T-helper 17 cell (primary cell): ENCODE measurements at places on chromosomes 12 and 14. TPM values are rescaled to one million over a fixed set of nuclear protein-coding genes. Genes with fewer than 3 reads are reported as not detected.

Gene PCK2
- total RNA-seq: 15.5 TPM

Gene NKX2-1
- not detected for total RNA-seq

Gene TAS2R14
- 2.9 TPM for total RNA-seq

Gene OTOGL
- not detected for total RNA-seq

Gene DLGAP5
- total RNA-seq: not detected

Gene MBIP
- 46.4 TPM for total RNA-seq

Gene SPATA7
- 5.7 TPM for total RNA-seq

Gene LMNTD1
- not detected for total RNA-seq

GRCh38 chr12:78194448-78194847 lies 363.8 kb downstream of the NAV3 start:
- H3K27me3 ChIP-seq: no peaks in the 10 kb centered on the region
- H3K36me3 ChIP-seq: no peaks in the 10 kb centered on the region
- H3K4me3 ChIP-seq: no peak overlapping the region
- no peak overlapping the region for H3K27ac ChIP-seq
- no peak for DNase-seq

- DNase-seq: no peak
- H3K36me3 ChIP-seq: no peaks in the 10 kb centered on the region
- no peaks in the 10 kb centered on the region for H3K4me1 ChIP-seq
- no peaks in the 10 kb centered on the region for H3K27me3 ChIP-seq
- H3K27ac ChIP-seq: no peak overlapping the region
Measured at GRCh38 chr12:40788276-40788675, 96.0 kb downstream of the CNTN1 start.

DNA sequence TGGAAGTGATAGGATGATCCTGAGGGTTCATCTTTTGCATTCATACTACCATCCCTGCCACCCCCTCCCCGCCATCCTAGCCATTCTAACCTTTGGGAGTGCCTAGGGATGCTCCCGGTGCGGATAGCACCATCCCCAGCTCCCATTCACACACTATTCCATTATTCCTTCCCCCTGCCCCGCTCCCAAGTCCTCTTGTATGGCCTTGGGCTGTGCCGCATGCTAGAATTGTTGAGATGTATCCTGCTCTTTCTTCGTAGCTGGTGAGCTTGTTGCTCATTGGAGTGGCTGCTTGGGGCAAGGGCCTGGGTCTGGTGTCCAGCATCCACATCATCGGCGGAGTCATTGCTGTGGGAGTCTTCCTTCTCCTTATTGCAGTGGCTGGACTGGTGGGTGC lies 644 bp downstream of the TSPAN31 start:
- H3K4me3 ChIP-seq: peak overlapping the region; percentile 97
- H3K27me3 ChIP-seq: no peaks in the 10 kb centered on the region
- peak overlapping the region; percentile 99 for H3K27ac ChIP-seq
- DNase-seq: no peak
- H3K36me3 ChIP-seq: no peaks in the 10 kb centered on the region
- peaks cover 46% of the 10 kb centered on the region for H3K4me1 ChIP-seq

GRCh38 chr14:106511006-106511799 lies 984.8 kb downstream of the TMEM121 start:
- peak overlapping the region; percentile 94 for H3K27ac ChIP-seq
- no peaks in the 10 kb centered on the region for H3K27me3 ChIP-seq
- DNase-seq: no peak
- peaks cover 3% of the 10 kb centered on the region for H3K36me3 ChIP-seq
- peaks cover 60% of the 10 kb centered on the region for H3K4me1 ChIP-seq

DNA sequence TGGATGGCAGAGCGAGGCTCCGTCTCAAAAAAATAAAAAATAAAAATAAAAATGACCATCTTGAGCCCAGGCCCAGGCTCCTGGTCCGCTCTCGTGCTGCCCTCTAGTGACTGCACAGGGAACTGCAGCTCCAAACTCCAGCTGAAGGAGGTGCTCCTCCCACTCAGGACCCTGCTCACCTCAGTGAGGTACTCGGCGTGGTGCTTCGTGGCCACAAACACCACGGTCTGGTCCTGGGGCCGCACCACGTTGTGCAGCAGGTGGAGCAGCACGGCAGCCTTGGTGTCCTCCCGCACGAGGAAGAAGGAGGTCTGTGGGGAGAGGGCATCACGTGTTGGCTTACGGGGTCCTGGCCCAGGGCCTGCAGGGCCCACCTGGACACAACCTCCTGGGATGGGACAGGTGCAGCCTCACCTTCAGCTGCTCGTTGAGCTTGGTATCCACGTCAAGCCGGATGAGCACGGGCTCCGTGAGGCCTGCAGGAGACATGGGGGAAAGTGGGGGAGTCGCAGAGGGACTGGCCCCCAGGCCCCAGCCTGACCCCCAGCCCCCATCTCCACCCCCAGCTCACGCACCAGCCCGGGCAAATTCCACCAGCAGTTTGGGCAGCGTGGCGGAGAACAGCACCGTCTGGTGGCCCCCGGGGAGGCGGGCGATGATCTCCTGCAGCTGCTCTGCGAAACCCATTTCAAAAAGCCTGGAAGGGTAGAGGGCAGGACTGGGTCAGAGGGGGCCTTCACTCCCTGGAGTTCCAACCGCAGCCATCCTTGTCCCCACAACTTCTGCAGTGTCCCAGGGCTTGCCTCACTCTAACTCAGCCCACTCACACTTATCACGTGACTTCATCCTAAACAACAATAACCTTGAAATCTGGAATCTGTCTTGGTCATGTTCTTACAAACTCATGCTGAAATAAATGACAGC lies 10.6 kb downstream of the DDX54 start:
- H3K36me3 ChIP-seq: peaks cover 9% of the 10 kb centered on the region
- H3K27ac ChIP-seq: no peak overlapping the region
- no peak overlapping the region for H3K4me3 ChIP-seq
- peak; percentile 61 for DNase-seq
- no peaks in the 10 kb centered on the region for H3K27me3 ChIP-seq
- peaks cover 7% of the 10 kb centered on the region for H3K4me1 ChIP-seq

GRCh38 chr12:7712841-7713442 lies 1.7 kb downstream of the DPPA3 start:
- DNase-seq: no peak
- no peaks in the 10 kb centered on the region for H3K36me3 ChIP-seq
- H3K27ac ChIP-seq: no peak overlapping the region
- no peak overlapping the region for H3K4me3 ChIP-seq
- no peaks in the 10 kb centered on the region for H3K4me1 ChIP-seq

DNA sequence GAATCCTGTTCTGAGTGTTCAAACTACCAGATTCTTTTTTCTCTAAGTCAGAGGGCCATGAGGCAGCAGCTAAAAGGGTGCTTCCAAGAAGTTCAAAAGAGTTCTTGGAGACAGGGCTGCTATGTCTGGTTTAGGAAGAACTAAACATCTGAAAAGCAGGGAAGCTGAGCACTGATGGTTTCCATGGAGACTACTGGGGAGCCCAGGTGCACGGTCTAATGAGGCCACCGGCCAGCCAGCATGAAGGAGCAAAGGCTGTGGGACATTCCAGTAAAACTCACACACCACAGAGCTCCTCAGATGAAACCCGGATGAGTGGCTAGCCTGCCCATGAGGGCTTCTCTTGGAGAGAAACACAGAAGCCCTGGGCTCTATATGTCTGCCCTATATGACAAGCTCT lies 97.3 kb downstream of the KCNK10 start:
- no peaks in the 10 kb centered on the region for H3K36me3 ChIP-seq
- H3K27me3 ChIP-seq: peaks cover 35% of the 10 kb centered on the region
- DNase-seq: no peak
- H3K27ac ChIP-seq: no peak overlapping the region
- no peaks in the 10 kb centered on the region for H3K4me1 ChIP-seq

GRCh38 chr12:49264466-49264872 lies 413 bp upstream of the TUBA1C start:
- peaks cover 29% of the 10 kb centered on the region for H3K4me1 ChIP-seq
- peak overlapping the region; percentile 94 for H3K27ac ChIP-seq
- peak overlapping the region; percentile 95 for H3K4me3 ChIP-seq
- no peaks in the 10 kb centered on the region for H3K27me3 ChIP-seq
- DNase-seq: peak; percentile 14

GRCh38 chr12:2834581-2835491 lies at the start of gene NRIP2:
TSS of gene NRIP2 (minus strand) at chr12:2835035. CDS start at chr12:2834983, 52 bp downstream.
- DNase-seq: no peak
- H3K36me3 ChIP-seq: peaks cover 9% of the 10 kb centered on the region
- peaks cover 15% of the 10 kb centered on the region for H3K4me1 ChIP-seq
- peaks cover 6% of the 10 kb centered on the region for H3K27me3 ChIP-seq
- peak within 1 kb of the TSS; percentile 41 for H3K27ac ChIP-seq
- H3K4me3 ChIP-seq: peak within 1 kb of the TSS; percentile 53

GRCh38 chr14:64845878-64846277 lies 33.8 kb downstream of the SPTB start:
- peaks cover 4% of the 10 kb centered on the region for H3K4me1 ChIP-seq
- no peak for DNase-seq
- peaks cover 79% of the 10 kb centered on the region for H3K27me3 ChIP-seq
- H3K27ac ChIP-seq: no peak overlapping the region
- H3K36me3 ChIP-seq: peaks cover 6% of the 10 kb centered on the region

GRCh38 chr14:97920201-97920600 lies 1123.0 kb downstream of the VRK1 start:
- no peaks in the 10 kb centered on the region for H3K27me3 ChIP-seq
- DNase-seq: no peak
- H3K36me3 ChIP-seq: no peaks in the 10 kb centered on the region
- H3K4me1 ChIP-seq: peaks cover 6% of the 10 kb centered on the region
- H3K4me3 ChIP-seq: no peak overlapping the region
- no peak overlapping the region for H3K27ac ChIP-seq

- no peak for DNase-seq
- no peaks in the 10 kb centered on the region for H3K36me3 ChIP-seq
- peaks cover 3% of the 10 kb centered on the region for H3K4me1 ChIP-seq
- no peak overlapping the region for H3K4me3 ChIP-seq
Measured at GRCh38 chr14:50379563-50379962, 17.1 kb downstream of the CDKL1 start.

DNA sequence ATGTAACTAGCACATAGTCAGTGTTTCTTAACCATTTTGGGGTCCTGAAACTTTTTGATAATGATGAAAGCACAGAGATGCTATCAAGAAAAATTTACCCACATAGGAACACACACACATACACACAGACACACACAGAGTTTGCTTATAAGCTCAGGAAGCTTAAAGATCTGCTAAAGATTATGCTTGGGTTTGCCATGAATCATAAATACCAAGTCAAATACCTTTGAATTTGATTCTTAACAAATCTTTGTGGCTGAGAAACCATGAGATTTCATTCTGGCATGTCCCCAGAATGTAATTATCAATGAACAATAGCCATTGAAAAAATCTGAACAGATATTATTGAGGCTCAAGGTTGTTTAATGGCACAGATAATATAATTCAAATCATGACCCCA lies 89.2 kb downstream of the NTS start:
- H3K4me1 ChIP-seq: no peaks in the 10 kb centered on the region
- H3K36me3 ChIP-seq: no peaks in the 10 kb centered on the region
- H3K27me3 ChIP-seq: no peaks in the 10 kb centered on the region

GRCh38 chr12:70251661-70252060 lies 8.4 kb downstream of the CNOT2 start:
- DNase-seq: no peak
- H3K36me3 ChIP-seq: peaks cover 3% of the 10 kb centered on the region
- no peak overlapping the region for H3K4me3 ChIP-seq
- no peaks in the 10 kb centered on the region for H3K27me3 ChIP-seq

GRCh38 chr12:47449797-47450196 lies 256.0 kb downstream of the RPAP3 start:
- H3K27me3 ChIP-seq: no peaks in the 10 kb centered on the region
- no peak overlapping the region for H3K4me3 ChIP-seq
- H3K27ac ChIP-seq: no peak overlapping the region
- H3K4me1 ChIP-seq: no peaks in the 10 kb centered on the region
- no peaks in the 10 kb centered on the region for H3K36me3 ChIP-seq

DNA sequence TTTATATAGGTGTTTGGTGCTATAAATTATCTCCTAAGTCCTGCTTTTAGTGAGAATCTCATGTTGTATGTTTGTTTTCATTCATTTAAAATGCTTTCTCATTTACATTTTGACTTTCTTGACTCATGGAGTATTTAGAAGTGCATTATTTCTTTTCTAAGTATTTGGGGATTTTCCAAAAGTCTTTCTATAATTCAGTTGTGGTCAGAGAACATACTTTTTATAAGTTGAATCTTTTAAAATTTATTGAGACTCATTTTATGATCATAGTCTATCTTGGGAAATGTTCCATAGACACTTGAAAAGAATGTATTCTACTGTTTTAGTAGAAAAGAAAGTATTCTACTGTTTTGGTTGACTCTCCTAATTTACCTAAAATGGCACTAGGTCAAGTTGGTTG lies 168.2 kb downstream of the AKAP6 start:
- H3K4me1 ChIP-seq: no peaks in the 10 kb centered on the region
- peaks cover 6% of the 10 kb centered on the region for H3K27me3 ChIP-seq
- H3K36me3 ChIP-seq: no peaks in the 10 kb centered on the region
- no peak overlapping the region for H3K4me3 ChIP-seq

DNA sequence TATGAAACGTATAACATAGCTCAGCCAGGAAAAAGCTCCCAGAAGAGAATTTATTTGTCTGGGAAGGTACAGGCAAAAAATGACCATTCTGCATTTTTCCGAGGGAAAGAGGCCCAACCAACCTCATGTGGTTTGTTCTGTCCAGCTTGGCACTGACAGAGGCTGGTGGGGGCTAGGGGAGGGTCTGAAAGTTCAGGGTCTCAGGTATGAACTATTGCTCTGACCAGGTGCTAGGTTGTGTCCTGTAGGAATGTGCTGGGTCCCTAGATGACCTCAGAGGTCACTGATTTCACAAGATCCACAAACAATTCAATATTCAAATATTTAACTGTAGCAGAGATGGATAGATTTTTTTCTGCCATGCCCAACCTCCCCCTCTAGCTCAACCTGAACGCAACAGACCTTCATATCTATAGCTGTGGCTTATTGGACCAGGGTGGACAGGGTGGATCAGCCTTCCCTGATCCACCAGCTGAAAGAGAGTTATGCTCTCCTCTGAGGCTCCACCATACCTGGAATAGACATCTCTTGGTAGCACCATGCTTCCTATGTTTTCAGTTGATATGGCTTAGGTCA lies 32.9 kb upstream of the IFT81 start:
- DNase-seq: no peak
- peaks cover 21% of the 10 kb centered on the region for H3K27me3 ChIP-seq
- H3K36me3 ChIP-seq: peaks cover 4% of the 10 kb centered on the region
- H3K4me3 ChIP-seq: no peak overlapping the region
- no peaks in the 10 kb centered on the region for H3K4me1 ChIP-seq

- peaks cover 52% of the 10 kb centered on the region for H3K4me1 ChIP-seq
- H3K27me3 ChIP-seq: no peaks in the 10 kb centered on the region
- H3K4me3 ChIP-seq: no peak overlapping the region
- no peaks in the 10 kb centered on the region for H3K36me3 ChIP-seq
Measured at GRCh38 chr14:76958980-76959710, 69.4 kb downstream of the IRF2BPL start.
